Stimulated activated CD4-positive, alpha-beta T cell treated with anti-CD3 and anti-CD28 coated beads, Interleukin-4, amount 100 ng/mL, for 1 hour (primary cell): ENCODE measurements at places on chromosomes 7 and 10.

DNA sequence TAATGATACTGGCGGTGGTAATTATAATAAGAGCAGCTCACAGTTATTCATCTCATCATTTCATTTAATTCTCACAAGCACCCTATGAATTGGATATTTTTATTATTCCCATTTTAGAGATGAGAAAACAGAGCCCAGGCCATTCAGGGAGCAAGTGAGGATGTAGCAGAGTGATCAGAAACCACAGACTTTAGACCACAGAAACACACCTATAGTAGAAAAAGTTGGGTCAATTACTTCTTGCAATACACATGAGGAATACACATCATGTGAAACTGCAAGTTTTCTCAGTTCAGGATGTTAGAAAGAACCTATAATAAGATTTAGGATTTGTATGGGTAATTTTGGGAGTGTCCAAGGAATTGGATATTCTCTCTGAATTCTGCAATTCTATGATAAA, 278.0 kb downstream of the ADRA2A start:
- no peak for DNase-seq

DNA sequence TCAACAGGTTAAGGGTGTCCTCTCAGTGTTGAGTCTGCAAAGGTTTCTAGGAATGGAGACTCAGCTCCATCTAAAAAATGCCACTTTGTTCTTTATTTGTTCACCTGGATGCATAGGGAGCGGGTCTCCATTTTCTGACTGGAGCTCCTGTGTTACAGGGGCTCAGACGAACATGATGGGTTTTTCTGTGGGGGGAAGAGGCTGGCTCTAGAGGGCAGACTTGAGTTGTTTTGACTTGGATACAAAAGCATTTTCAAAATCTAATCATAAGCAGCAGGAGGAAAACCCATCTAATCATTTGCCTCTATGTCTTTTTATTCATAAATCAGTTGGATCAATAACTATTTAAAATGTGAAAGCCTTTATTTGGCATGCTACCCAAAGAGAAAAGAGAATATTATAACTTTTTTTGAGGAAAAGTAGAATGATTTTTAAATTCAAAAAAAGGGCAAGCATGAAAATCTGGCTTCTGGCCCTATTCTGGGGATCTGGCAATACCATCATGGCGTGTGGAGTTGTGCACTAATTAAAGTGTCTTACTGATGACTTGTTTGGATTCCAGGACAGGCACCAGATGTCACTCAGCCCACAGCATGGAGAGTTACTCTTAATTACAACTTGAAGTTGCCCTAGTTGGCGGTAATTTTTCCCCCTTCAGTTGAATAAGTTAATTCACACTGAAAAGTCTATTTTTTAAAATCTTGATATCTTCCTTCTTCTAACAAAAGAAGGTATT, 594.9 kb downstream of the REEP3 start:
- no peak for DNase-seq

- DNase-seq, result no peak
These were observed 12.8 kb downstream of the BRI3 start for GRCh38 chr7:98294326-98294725.

DNA sequence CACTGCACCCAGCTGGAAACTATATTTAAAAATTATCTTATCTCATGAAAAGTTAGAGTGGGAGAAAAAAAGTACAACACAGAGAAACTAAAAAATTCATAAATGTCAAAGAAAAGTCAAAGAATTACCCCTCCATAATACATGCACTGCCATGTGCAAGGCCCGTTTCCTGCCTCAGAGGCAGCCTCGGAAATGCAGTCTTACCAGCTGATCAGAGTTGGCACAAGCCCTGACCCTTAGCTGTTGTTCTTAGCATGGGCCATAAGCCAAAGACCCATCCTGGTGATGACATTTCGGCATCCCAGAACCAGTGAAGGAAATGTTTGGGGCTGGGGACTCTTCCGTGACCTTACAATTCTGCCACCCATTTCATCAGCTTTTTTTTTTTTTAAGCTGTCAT, 21.6 kb downstream of the RBM48 start:
- DNase-seq, result no peak

GRCh38 chr7:45586542-45587520, 12.7 kb downstream of the ADCY1 start:
- no peak for DNase-seq
